ENCODE measurements at places on chromosomes 12 and 14.

- no peak for DNase-seq
Measured at GRCh38 chr12:100718187-100718586, 76.4 kb upstream of the ANO4 start.

DNA sequence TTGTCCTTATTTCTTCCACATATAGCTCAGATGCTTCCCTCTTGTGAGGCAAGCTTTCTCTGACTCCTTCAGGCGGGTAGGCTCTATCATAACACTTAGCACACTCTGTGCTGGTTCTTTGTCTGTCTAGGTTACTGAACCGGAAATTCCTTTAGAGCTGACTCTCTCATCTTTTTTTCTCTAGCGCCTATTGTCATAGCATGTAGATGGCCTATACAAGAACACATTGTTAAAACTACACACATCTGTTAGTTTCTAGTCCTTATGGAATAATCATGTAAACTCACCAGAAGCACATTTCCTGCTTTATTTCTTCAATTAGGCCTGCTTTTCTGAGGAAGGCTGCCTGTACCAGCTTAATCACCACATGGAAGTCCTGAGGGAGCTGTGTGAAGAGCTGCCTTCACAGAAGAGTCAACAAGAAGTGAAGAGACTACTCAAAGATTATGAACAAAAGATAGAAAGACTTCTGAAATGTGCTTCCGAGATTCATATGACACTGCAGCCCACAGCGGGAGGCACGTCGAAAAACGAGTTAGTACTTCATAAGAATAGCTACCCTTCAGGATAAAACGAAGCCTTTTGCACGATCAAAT lies 143.9 kb downstream of the SYNE2 start:
- no peak for DNase-seq

GRCh38 chr14:72549026-72549425 lies 344.9 kb downstream of the DPF3 start:
- no peak for DNase-seq

DNA sequence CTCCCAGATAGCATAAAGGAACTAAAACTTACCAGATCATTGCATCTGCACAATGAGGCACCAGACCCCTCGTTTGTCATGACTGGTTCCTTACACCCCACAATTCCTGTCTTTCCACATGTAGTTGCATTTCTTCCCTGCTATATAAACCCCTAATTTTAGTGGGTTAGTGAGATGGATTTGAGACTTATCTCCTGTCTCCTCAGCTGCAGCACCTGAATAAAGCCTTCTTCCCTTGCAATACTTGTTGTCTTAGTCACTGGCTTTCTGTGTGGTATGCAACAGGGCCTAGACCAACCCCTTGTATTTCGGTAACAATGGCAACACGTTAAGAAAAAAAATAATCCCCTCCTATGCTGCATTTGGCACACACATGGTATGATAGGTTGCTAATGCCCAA lies 13.0 kb downstream of the NUP37 start:
- no peak for DNase-seq

- DNase-seq, result no peak
Measured at GRCh38 chr14:84436528-84436927, 1093.4 kb upstream of the FLRT2 start.

- no peak for DNase-seq
Measured at GRCh38 chr12:23781118-23781517, 168.4 kb downstream of the SOX5 start.

DNA sequence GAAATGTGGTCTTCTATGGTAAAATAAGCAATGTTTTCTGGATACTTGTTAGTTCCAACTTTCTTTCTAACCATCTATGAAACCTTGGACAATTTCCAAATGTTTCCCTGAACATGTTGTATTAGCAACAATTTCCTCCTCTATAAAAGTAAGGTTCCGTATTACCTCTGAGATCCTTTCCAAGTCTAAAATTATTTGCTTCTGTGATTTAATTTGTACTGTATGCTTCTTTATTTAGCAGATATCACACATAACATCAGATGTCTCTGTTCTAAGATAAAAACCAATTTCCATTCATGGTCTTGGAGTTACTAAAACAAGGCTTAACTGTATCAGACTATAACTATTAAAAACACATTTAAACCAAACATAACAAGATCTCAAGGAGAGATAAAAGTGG lies 177.2 kb downstream of the FOXA1 start:
- DNase-seq, result no peak

DNA sequence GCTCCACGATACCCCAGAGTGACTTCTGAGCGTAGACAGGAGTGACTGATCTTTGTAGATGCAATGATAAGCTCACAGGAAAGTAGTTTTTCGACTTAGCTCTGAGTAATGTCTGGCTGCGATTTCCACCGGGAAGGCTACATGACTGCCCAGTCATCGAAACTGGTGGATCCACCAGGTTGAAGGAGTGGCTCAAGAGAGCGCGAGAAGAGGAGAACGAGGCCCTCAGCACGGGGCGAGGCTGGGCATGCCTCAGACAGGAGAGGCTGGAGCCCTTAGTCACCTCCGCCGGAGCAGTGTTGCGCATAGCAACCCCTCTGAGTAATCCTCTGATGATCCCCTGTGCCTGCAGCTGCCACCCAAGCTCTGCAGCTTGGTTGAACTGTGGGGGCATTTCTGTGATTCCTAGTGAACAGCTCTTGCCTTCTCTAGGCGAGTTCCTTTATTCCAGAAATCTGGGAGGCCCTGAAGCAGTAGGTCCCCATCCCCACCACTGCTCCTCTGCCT lies 25.6 kb downstream of the ELK3 start:
- no peak for DNase-seq

- no peak for DNase-seq
Measured at GRCh38 chr12:92573104-92573503, 129.7 kb upstream of the PLEKHG7 start.
